Naive thymus-derived CD4-positive, alpha-beta T cell (primary cell): ENCODE measurements at places on chromosomes 2 and 18. TPM values are rescaled to one million over a fixed set of nuclear protein-coding genes. Genes with fewer than 3 reads are reported as not detected.

The C2orf81 gene
- 8.3 TPM for total RNA-seq

The MOCOS gene
- not detected for total RNA-seq

The CHST9 gene
- total RNA-seq = not detected

The NT5DC4 gene
- total RNA-seq = not detected

GRCh38 chr2:2222931-2223330, 108.1 kb downstream of the MYT1L start:
- H3K27me3 ChIP-seq = no peaks in the 10 kb centered on the region
- no peaks in the 10 kb centered on the region for H3K36me3 ChIP-seq
- no peak for DNase-seq

GRCh38 chr2:55668956-55669355, 24.7 kb downstream of the PNPT1 start:
- no peak for DNase-seq
- no peak overlapping the region for H3K27ac ChIP-seq
- H3K36me3 ChIP-seq = peaks cover 33% of the 10 kb centered on the region
- H3K27me3 ChIP-seq = no peaks in the 10 kb centered on the region
- no peaks in the 10 kb centered on the region for H3K4me1 ChIP-seq

- no peaks in the 10 kb centered on the region for H3K36me3 ChIP-seq
- no peak overlapping the region for H3K4me3 ChIP-seq
- H3K27me3 ChIP-seq = no peaks in the 10 kb centered on the region
- no peak overlapping the region for H3K27ac ChIP-seq
- no peak for DNase-seq
Observed at GRCh38 chr2:12774395-12774727, 57.6 kb downstream of the TRIB2 start.

GRCh38 chr2:189515264-189515663, 65.3 kb downstream of the SLC40A1 start:
- H3K4me1 ChIP-seq = no peaks in the 10 kb centered on the region
- H3K36me3 ChIP-seq = no peaks in the 10 kb centered on the region
- no peaks in the 10 kb centered on the region for H3K27me3 ChIP-seq
- H3K27ac ChIP-seq = no peak overlapping the region

DNA sequence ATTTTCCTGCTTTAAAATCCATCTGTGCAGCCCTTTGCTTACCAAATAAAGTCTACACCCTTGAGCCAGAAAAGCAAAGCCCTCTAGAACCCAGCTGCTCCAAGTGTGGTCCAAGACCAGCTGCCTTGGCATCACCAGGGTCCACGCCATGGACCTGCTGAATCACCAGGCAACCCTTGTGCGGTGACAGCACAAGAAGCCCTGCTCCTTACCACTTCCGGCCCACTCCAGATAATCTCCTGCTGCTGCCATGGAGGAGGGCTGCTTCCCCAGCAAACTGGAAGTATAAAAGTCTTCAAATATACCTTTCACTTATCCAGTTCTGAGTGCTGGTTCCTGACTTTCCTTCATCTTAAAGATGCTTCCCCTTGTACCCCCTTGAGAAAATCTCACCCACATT, 106.0 kb upstream of the PKDCC start:
- H3K4me1 ChIP-seq = no peaks in the 10 kb centered on the region
- H3K27ac ChIP-seq = no peak overlapping the region
- no peak overlapping the region for H3K4me3 ChIP-seq
- DNase-seq = no peak
- no peaks in the 10 kb centered on the region for H3K27me3 ChIP-seq
